Stimulated activated CD4-positive, alpha-beta T cell treated with anti-CD3 and anti-CD28 coated beads, Interleukin-4, amount 100 ng/mL, for 24 hours (primary cell): ENCODE measurements at places on chromosomes 7 and 10.
A peak's percentile ranks its signal among the peaks of the same experiment; 100 is the strongest.

GRCh38 chr7:111199643-111200042 lies 108.7 kb downstream of the LRRN3 start:
- DNase-seq = no peak

DNA sequence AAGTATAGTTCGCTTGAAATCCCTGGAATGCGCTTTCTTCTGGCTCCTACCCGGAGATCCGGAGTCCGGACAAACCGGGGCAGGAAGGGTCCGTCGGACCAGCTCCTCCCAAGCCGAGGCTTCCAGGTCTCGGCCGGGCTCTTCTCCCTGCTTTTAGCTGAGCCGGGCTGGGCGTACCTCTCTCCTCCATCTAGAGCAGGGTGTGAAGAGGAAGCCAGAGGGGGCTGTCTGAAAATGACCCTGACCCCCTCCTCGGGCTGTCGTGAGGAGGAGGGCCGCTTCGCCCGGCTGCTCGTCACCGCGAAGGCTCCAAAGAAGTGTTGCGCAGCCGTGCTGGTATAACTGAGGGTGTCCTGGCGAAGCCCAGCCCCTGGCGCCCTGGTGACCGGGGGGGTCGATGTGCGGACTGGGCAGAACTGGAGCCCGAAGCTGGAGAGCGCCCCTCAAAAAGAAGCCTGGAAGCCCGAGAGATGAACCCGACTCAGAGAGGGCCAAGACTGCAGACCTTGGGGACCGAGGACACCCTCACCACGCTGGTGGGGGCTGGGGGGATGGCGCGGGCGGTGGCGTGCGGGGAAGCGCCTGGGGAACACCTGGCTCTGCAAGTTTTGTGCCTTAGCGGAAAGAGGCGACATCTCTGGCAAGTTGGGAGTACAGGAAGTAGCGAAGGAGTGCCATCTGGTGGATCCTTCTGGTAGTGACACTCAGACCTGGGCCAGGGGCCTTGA lies 5.7 kb downstream of the KAZALD1 start:
- DNase-seq = peak; percentile 85

DNA sequence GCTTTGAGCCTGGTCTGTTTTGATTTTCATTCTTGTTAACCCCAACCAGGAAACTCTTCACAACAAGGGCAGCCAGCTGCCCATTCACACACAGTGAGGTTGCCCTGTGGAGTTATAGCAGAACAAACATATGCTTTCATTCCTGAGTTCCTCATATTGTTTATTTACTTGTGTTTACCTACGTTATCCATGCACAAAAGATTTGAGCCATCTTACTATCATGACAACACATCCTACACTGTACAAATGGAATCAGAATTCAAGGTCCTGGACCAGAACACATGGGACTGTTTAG lies 21.7 kb upstream of the BMPER start:
- DNase-seq = no peak

- DNase-seq = no peak
These were observed 314.8 kb downstream of the POM121L12 start for GRCh38 chr7:53350241-53350640.

DNA sequence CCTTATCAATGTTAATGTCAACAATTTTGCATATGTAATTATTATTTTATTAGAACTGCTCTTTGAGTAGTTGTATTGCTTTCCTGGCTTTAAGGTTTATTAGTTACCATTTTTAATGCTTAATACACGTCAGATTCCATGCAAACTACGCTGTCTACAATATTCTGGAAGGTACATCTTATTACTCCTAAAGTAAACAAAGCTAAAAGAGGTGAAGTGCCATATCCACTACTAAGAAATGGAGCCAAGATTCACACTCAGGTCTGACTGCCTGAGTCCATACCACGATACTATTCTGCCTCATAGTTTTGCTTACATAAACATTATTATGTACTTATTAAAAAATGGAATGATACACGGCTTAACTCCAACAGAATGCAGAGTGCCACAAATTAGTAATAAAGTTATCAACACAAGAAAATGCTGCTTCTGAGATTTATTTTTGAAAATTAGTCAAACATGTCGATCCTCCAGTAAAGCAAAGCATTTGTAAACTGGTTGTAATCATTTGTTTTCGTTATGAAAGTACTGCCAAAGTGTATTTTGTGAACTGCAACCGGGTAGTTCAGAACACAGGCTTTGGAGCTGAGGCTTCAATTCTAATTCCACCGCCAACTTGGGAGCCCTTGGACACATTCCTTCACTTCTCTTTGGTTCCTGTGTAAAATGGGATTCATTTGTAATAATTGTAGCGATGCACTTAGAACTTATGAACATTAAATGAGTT lies 1.1 kb upstream of the DMTF1 start:
- no peak for DNase-seq

GRCh38 chr7:103843689-103844480 lies 145.6 kb downstream of the RELN start:
- DNase-seq = no peak

DNA sequence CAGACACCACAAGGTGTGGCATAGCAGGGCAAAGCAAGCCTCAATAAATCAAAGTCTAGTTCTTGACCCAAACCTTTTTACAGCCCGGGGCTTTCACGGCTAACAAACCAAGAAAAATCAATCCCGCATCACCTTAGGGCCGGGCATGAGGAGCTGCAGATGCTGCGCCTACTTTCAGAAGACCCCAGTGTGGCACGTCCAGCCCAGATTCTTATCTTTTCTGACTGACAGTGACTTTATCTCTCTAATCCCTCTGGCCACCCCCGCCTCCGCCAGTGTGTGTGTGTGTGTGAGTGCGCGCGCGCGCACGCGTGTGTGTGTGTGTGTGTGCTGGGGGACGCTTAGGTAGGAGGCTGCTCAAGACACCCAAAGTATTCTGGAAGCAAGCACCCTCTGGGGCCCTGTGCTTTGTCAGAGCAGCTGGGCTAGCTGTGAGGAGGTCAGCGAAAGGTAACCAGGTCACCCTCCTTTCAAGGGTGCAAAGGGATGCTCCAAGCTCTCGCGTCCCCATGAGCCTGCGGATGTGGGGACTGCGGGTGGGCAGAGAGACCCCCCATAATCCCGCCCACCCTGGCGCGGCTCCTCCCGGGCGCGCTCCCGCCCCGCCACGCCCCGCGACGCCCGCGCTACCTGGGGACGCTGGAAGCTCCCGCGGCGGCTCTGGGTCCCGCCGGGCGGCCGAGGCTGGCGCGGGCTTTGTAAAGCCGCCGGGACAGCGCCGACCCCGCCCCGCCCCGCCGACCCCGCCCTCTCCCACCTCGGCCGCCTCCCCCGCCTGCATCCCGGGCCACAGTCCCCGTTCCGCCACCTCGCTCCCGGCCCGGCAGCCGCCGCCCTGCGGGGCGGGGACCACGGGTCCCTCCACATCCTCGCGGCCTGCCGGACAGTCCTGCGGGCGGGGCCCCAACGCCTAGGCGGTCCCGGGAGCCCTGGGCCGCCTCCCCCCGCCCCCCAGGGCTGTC lies 57.1 kb upstream of the RHOBTB1 start:
- DNase-seq = no peak
